ENCODE measurements at places on chromosomes 3 and 15. TPM values are rescaled to one million over a fixed set of nuclear protein-coding genes. Genes with fewer than 3 reads are reported as not detected.

The TTC23 gene
- total RNA-seq: 13.5 TPM

The WNT7A gene
- not detected for total RNA-seq

The LSAMP gene
- total RNA-seq: 0.48 TPM

The GOLGA6L7 gene
- total RNA-seq: not detected

The CNTN4 gene
- 2.8 TPM for total RNA-seq

The ACOX2 gene
- total RNA-seq: 31.2 TPM

The LCTL gene
- total RNA-seq: not detected

The RPP25 gene
- 1.8 TPM for total RNA-seq

The KLF15 gene
- 11.5 TPM for total RNA-seq

The GOLGA8Q gene
- 1.1 TPM for total RNA-seq

The TRMT10C gene
- total RNA-seq: 19.1 TPM
